Retinal pigment epithelial cell (primary cell): ENCODE measurements at places on chromosomes 16 and 17.

- no peak for DNase-seq
Measured at GRCh38 chr16:63695347-63695746, 1426.5 kb downstream of the CDH11 start.

GRCh38 chr16:47136099-47136842 is 7.5 kb downstream of the NETO2 start:
- DNase-seq, result no peak

DNA sequence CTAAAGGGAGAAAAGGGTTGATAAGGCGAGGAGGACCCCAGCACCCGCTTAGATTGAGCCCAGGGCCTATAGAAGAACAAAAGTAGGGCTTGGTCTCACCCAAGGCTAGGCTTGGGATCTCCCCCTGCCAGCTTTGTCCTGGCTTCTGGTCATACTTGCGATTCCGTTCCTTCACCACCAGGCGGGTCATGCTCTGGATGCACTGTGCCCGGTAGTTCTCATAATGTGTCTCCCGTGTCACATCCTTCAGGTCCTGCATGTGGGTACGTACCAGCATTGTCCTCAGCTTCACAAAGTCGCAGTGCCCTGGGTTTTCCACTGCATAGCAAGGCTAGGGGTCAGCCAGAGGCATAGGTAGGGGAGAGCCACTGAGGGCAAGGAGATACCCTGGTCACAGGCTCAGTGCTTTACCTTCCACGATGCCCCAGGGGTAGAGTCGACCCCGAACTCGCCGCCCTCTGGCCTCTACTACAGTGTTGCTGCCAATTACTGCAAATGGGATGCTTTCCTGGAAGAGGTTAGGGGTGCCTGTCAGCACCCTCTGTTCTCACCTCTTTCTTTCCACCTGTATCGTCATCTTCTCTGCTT is 6.5 kb upstream of the MTMR4 start:
- DNase-seq, result no peak

- DNase-seq, result no peak
Measured at GRCh38 chr16:17351441-17352035, 119.2 kb downstream of the XYLT1 start.
